ENCODE measurements at places on chromosomes 11 and 22.

GRCh38 chr11:8784954-8785353 is 102.4 kb downstream of the RPL27A start:
- DNase-seq = no peak

DNA sequence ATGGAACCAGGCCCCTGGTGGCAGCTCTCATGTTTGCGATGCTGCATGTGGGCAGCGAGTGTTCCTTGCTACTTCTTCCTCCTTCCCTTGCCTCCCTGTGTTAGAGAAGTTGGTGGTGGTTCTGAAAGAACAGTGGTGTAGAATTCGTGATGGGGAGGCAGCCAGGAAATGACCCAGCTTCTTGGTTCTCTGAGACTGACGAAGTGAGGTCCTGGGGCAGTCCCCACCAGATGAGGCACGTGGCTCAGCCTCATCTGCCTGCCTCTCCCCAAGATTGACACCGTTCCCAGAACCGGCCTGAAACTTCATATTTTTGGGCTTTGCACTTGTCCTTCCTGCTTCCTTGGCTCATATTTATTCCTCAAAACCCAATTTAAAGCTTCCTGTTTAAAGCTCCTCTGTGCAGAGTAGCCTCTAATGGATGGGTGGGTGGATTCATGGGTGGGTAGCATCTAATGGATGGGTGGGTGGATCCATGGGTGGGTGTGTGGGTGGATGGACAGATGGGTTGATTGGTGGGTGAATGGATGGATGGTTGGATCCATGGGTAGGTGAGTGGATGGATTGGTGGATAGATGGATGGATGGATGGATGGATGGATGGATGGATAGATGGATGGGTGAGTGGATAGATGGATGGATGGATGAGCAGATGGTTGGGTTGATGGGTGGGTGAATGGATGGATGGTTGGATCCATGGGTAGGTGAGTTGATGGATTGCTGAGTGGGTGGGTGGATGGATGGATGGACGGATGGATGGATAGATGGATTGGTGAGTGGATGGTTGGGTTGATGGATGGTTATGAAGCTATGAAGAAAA is 77.3 kb upstream of the ATXN10 start:
- no peak for DNase-seq

DNA sequence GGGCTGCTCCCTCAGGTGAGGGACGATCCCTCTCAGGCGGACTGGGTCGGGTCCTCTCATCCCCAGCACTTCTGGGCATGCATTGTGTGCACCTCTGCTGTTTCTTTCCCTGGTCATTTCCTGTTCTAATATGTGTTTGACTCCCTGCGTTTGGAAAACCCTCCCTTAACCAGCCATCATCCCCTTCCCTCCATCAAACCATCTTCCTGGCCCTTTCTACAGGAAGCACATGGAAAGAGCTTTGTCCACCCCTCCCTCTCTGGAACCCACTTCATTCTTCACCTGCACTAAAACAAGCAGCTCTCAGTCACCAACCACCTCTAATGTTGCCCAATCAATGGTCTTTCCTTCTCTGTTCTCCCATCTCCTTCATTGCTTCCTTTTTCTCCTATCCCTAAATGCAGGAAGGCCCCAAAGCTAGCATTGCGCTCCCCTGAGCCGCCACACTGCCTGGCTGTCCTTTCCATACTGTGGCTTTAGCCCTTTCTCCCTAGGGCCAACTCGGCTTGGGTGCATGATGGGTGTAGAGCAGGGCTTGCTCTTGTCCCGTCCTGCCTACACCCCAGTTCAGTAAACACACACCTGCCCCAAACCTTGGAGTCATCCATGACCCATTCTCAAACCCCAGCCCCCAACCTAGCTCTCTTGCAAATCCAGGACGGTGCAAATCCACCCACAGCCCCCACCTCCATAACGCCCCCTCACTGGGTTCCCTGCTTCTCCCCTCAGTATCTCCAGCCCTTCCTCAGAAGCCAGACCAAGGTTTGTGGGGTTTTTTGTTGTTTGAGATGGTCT is 5.4 kb upstream of the GAS2L1 start:
- no peak for DNase-seq

GRCh38 chr11:66860449-66860831 is 3.6 kb downstream of the LRFN4 start:
- DNase-seq = no peak

DNA sequence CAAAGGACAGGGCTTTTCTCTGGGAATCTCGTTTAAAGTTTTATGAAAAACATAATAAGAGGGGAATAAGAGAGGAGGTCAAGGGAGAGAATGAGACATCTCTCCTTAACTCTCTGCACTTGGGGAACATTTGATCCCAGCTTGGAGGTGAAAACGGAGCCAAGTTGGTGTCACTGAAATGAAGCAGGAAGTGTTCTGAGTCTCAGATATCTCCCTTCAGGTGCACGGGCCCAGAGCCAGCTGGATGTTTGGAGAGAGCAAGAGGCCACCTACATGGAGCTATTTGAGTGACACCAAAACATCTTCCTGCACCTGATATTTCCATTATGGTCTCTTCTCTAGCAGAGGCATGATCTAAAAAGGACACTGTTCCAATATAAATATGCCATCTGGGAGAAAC is 85.7 kb downstream of the BLID start:
- DNase-seq = no peak

- no peak for DNase-seq
Observed at GRCh38 chr11:69467646-69468045, 13.8 kb upstream of the LINC01488 start.
